Activated CD4-positive, alpha-beta T cell treated with anti-CD3 and anti-CD28 coated beads for 1 hour (primary cell): ENCODE measurements at places on chromosomes 5 and 9.

- no peak for DNase-seq
Measured at GRCh38 chr5:74632947-74633356, 7.6 kb downstream of the ENC1 start.

GRCh38 chr5:33457126-33457525, 16.4 kb downstream of the TARS1 start:
- no peak for DNase-seq

GRCh38 chr5:35884191-35884769, 27.6 kb downstream of the IL7R start:
- no peak for DNase-seq

- DNase-seq: peak; percentile 18
Measured at GRCh38 chr9:74951725-74952151, 974 bp downstream of the C9orf40 start.

DNA sequence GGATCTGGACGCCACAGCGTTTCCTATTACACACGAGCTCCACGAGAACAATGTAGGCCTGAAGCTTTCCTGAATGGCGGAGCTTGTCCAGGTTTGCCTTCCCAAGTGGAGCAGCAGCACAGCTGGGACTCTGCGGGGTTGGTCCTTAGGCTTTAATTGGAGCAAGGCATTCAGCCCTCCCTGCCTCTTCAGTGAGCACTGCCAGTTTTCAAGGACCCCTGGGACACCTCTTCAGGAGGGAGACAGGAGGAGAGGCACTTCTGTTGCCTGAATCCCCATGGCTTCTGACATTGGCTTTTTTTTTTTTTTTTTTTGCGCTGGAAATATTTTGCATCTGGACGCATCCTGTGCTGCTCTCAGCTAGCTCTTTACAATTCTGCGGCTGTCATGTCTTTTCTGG, 179.4 kb downstream of the SEMA6A start:
- no peak for DNase-seq

DNA sequence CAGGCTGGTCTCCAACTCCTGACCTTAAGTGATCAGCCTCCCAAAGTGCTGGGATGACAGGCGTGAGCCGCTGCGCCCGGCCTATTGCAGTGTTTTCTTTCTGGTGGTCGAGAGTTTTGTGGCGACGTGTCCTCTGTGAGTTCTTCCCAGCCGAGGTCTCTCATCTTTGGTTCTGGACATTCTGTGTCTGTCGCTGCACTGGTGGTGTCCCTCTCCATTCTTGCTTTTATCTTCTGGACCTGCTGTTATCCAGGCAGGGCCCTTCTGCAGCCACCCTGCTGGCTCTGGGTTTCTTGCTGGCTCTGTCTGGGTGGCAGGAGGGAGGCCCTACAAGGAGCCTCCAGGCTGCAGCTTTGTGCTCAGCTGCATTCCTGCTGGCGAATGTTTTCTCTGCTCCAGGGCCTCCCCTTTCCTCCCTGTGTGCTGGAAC, 49.1 kb upstream of the EXOC3 start:
- DNase-seq: no peak

DNA sequence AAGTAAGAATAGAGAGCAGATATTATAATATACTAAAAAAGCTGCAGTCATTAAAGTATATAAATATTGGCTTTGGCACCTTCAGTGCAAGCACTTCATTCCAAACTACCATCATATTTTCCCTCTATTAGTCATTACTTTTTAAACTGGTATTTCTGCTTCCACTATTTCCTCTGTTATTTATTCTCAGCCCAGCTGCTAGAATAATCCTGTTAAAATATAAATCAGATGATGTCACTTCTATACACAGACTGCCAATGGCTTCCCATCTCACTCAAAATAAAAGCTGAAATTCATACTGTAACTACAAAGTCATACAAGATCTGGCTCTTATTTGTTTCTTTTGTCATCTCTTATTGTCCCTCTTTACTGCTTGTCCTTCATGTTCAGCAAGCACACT, 432.9 kb downstream of the TLE4 start:
- no peak for DNase-seq

GRCh38 chr5:2277886-2278285, 395.2 kb upstream of the IRX4 start:
- DNase-seq: no peak

DNA sequence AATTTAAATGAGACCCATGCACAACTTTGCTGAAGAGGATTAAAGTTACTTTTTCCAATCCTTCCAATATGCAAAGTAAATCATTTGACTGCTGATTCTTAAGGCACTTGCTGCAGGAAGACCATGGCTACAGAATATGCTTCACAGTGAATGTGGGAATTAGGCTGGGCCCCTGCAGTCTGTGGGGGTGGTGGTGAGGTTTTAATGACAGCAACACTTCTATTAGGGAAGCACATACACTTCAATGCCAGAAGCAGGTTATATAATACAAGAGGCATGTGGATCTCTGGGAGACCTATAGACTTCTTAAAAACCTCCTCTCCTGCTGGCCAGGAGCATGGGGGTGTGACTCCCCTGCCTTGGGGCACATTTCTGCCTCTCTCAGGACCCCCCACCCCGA, 124.5 kb upstream of the KLF9 start:
- no peak for DNase-seq

GRCh38 chr5:65066387-65067146, 297.8 kb downstream of the CWC27 start:
- no peak for DNase-seq

DNA sequence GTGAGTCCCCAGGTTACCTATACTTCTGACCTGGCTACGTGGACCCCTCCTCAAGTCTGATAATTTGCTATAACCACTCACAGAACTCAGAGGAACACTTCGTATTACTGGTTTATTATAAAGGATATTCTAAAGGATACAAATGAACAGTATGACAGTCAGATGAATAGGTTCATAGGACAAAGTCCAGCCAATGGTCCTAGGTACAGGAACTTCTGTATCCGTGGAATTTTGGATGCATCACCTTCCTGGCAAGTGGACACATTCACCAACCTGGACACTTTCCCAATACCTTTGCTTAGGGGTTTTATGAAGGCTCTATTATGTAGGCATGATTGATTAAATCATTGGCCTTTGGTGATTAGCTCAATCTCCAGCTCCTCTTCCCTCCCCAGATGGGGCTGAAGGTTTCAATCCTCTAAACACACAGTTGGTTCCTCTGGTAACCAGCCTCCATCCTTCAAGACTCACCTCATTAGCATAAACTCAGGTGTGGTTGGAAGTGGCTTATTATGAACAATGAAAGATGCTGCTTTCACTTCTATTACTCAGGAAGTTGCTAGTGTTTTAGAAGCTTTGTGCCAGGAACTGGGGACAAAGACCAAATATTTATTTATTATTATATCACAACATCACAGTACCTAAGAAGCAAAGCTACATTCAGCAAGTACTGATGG, 149.6 kb upstream of the ELL2 start:
- DNase-seq: no peak

DNA sequence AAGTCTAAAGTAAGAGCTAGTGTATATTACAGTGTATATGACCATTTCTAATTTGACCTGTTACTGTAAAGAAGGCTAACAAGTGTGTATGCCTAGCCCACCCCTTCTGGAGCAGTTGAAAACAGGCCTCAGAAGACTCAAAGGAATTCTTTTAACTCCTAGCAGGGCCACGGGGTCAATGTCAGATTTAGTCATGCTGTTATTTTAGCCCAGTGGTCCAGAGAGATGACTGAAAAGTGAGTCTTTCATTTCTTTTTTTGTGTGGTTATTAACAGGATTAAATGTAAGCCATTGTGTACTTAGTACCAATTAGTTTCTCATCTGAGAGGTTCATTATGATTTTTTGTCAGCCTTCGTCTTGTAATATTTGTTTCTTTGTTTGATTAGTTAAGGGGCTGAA, 24.4 kb downstream of the ZCCHC7 start:
- no peak for DNase-seq

- no peak for DNase-seq
Measured at GRCh38 chr5:112869948-112870347, 8.9 kb downstream of the SRP19 start.

DNA sequence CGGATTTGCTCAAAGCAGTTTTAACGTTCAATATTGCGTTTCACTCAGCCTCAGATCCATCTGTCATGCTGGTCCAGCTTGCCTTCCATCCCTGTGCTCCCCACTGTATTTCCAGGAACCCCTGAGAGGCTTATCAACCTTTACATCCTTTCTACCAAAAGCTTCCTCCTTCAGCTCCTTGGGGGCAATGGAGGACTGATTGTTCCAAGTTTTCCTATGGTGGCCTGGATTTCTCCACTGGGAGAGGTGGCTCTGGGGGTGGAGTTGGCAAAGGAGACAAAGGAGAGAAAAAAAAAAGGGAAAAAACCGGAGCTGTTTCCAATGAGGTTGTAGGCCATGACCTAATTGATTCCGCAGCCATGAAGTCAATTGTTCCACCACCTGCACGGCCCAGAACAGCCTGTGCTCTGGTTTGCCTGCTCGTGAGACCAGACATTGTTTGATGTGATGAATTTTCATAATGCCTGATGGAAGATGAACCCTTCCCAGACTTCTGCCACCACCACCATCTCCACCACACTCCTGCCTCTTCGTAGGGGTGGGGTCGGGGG, 54.1 kb downstream of the ABLIM3 start:
- no peak for DNase-seq

- DNase-seq: no peak
Measured at GRCh38 chr9:86838519-86839497, 108.5 kb downstream of the GAS1 start.

DNA sequence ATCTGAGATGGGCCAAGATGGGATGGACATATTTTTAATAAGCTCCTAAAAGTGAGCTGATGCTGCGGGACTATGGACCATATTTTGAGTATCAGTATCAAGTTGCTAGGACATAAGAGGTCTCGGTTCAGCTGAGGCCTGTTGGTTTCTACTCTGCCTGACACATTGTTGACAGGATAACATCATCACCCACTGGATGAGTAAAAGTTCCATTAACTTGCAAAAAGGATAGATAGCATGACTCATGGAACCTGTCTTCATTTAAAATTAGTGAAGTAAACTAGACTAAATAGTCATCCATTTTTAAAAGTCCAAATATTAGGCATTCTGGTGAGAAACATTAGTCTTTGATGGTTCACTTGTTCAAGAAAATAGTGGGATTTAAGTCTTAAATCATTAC, 33.3 kb downstream of the PARP8 start:
- no peak for DNase-seq

DNA sequence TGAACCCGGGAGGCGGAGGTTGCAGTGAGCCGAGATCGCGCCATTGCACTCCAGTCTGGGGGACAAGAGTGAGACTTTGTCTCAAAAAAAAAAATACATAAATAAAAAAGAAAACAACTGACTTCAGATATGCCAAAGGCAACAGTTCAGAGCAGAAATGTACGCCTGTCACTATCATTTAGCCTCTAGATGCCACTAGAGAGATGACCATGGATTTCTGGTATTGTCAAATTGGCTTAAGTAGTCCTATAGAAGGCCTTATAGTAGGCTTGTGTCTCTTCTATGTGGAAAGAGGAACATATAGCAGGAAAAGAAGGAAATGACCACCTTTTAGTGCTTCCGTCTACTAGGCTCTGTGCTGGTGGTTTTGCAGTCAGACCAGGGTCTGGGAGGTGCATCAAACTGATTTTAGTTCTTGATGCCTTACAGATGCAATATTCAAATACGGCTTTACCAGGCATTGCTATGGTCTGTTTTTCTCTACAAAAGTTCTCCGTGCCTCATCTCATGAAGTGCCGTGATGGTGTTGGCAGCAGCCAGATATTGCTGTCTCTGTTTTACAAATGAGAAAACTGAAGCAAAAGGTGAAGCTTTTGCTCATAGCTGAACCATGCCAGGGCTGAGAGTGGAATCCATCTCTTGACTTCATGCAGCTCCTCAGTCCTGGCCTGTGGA, 17.2 kb downstream of the AGXT2 start:
- no peak for DNase-seq

GRCh38 chr5:137147346-137147745, 351.8 kb downstream of the SPOCK1 start:
- no peak for DNase-seq

GRCh38 chr9:114156657-114157421, 1.5 kb downstream of the COL27A1 start:
- DNase-seq: no peak

DNA sequence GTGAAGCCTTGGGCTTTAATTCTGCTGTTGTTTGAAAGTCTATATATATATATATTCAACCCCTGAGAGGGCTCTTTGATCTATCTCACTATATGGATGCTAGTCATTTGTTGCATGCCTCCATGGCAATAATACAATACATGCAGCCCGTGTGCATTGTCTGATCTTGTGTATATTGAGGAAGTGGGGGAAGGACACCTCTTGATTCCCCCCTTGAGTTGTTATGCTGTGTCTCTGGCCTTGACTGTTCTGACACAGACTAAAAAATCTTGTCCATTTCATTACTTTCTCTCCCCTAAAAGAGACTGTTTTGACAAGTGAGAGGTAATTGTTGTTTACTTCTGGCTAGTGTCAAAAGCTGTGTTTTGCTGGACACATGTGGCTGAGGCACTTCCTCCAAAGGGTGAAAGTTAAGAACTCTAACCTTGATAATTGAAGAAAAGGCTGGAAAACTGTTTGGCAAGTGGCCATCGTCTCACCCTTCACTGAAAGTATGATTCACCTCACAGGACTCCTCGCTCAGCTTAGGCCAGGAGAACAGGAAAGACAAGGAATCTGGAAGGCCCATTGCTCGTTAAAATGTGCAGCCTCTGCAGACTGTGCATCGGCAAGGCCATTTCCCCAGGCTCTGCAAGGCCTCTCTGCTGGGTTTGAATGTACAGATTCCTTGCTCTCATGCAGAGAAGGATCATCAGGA, 304.0 kb downstream of the PRELID2 start:
- DNase-seq: no peak

DNA sequence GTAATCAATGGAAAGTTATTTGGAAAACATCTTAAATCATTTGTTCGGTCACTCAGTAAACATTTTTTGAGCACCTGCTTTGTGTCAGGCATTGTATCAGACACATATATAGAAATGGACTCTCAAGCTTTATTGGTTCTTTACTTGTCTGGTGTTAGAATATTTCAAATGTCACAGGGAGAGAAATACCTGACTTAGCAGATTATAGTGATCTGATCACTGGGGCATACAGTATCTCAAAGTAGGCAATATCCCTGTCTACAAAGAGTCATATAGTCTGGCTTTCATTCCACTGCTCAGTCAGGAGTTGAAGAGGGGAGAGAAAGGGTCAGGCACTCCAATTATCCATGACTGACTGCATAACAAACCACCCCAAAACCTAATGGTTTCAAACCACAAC, 30.2 kb downstream of the ENTREP1 start:
- no peak for DNase-seq

DNA sequence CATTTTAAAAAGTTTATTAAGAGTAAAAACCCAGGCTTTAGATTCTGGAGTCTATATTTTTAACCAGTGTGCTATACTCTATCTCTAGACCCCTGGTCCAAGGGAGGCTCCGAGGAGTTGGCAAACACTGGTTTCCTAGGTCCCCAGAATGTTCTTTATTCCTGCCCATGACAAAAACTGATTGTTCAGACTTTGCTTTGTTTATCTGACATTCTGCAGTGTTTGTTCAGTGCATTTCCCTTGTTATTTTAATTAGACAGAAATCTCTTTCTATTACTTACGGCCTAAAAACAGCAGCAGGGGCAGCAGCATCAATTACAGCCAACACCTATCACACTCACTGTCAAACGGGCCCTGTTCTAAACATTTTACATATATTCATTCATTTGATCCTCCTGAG, 2011.6 kb upstream of the WWC1 start:
- DNase-seq: no peak
